ENCODE measurements at places on chromosomes 2 and 18. TPM values are rescaled to one million over a fixed set of nuclear protein-coding genes. Genes with fewer than 3 reads are reported as not detected.

The AOX1 gene
- 0.82 TPM for total RNA-seq

The MC4R gene
- 3.3 TPM for total RNA-seq

The ZNF385B gene
- total RNA-seq, result 7.7 TPM

The UGT1A3 gene
- not detected for total RNA-seq

The PFN4 gene
- total RNA-seq, result not detected

The SERPINB4 gene
- not detected for total RNA-seq

The KCNJ13 gene
- total RNA-seq, result 1.6 TPM

The GATA6 gene
- total RNA-seq, result under 0.01 TPM

The RAB31 gene
- 37.5 TPM for total RNA-seq

The KRTCAP3 gene
- total RNA-seq, result not detected

The DNAJC5G gene
- total RNA-seq, result not detected

The NRP2 gene
- total RNA-seq, result 26.1 TPM

The SKOR2 gene
- total RNA-seq, result not detected

The LIPG gene
- 10.2 TPM for total RNA-seq

The MARCHF4 gene
- 8.2 TPM for total RNA-seq

The ASXL3 gene
- 87.2 TPM for total RNA-seq

The PROKR1 gene
- total RNA-seq, result 0.82 TPM

The TP53I3 gene
- 15.5 TPM for total RNA-seq

The GPBAR1 gene
- not detected for total RNA-seq

The ANKRD62 gene
- not detected for total RNA-seq

The METTL8 gene
- 23.2 TPM for total RNA-seq

The IHH gene
- total RNA-seq, result 0.41 TPM

The STON1 gene
- 3.7 TPM for total RNA-seq

The FKBP1B gene
- 73.8 TPM for total RNA-seq

The HAAO gene
- total RNA-seq, result 0.82 TPM

The VAMP8 gene
- total RNA-seq, result 0.82 TPM

The DHRS9 gene
- 0.82 TPM for total RNA-seq

The PXDN gene
- total RNA-seq, result 21.6 TPM

The FAHD2A gene
- 5.7 TPM for total RNA-seq

The DSG4 gene
- under 0.01 TPM for total RNA-seq

The TYMS gene
- total RNA-seq, result 3.7 TPM

The TCF23 gene
- not detected for total RNA-seq

All from frontal cortex (tissue), 4 donors.